ENCODE measurements at places on chromosomes 6 and 20. TPM values are rescaled to one million over a fixed set of nuclear protein-coding genes. Genes with fewer than 3 reads are reported as not detected.

Gene MED23
- total RNA-seq: 23.7 TPM

DNA sequence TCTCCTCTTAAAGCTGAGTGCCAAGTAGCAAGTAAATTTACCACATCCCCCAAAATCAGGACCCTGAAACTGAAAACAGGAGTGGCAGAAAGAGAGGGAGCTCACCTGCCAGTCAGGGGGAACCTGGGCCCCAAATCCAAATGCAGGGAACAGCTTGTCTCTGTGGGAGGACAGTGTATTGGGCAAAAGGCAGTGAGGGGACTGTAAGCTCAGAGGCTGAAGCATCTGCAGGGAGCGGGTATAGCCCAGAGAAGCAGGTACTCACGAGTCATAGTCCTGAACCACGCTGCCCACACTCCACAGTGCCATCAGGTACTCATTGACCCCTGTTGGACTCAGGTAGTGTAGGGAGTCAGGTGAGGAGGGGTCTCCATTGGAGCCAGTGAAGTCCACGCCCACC, 15.0 kb downstream of the SPAG4 start:
- DNase-seq: no peak

Gene CPXM1
- 23.1 TPM for total RNA-seq

- DNase-seq: no peak
Measured at GRCh38 chr6:159760602-159761057, 1.2 kb upstream of the ACAT2 start.

Gene TBXT
- not detected for total RNA-seq

- no peak for DNase-seq
Measured at GRCh38 chr6:139698526-139699176, 324.2 kb upstream of the CITED2 start.

Gene FOXC1
- 7.5 TPM for total RNA-seq

Gene TFEB
- 18.4 TPM for total RNA-seq

DNA sequence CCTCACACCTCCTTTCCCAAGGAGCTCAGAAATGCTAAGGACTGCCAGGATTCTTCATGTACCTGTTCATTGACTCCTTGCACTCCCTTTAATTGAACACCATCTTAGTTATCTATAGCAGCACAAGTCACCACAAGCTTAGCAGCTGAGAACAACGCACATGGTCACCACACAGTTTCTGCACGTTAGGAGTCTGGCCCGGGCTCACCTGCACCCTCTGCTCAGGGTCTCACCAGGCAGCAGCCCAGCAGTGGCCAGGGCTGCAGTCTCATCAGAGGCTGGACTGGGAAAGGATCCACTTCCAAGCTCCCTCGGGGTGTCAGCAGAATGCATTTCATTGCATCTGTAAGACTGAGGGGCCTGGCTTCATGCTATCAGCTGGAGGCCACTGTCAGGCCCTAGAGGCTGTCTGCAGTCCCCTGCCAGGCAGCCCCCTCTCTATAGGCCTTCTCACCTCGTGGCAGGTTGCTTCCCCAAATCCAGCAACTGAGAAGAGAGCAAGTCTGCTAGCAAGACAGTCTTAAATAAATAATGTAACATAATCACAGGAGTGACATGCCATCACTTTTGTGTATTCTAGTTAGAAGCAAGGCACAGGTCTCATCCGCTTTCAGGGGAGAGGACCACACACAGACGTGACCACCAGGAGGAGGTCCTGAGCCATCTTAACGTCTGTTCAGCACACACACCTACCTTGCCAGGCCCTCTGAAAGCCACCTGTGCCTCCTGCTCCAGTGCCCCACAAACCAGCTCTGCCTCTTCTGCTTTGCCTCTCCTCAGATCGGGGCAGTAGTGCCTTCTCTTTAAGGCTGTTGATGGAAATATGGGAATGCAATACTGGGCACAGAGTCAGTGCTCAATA, 165.2 kb upstream of the CST7 start:
- DNase-seq: no peak

DNA sequence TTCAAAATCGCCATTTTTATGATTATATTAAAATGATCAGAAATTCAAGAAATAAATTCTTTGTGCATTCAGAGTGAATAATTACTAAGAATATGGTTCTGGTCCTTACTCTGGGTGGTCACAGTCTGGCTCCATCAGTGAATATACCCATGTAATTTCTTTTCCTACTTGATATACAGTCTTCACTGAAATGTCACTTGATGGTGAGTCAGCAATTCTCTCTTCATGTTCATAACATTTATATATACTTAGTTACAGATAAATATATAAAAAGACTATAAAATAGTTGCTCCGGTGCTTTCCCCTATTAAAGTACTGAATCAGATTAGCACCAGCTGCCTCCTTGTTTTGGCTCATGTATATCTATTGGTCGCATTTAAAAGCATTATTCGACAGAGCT, 56.4 kb upstream of the MTRF1L start:
- no peak for DNase-seq

Gene ENPP4
- total RNA-seq: 18.2 TPM

Gene CST1
- not detected for total RNA-seq

Gene C6orf118
- total RNA-seq: not detected

- DNase-seq: no peak
Measured at GRCh38 chr6:7812623-7813022, 86.7 kb downstream of the BMP6 start.

Gene LY6G5B
- total RNA-seq: 6.2 TPM

GRCh38 chr20:44523746-44524145, 1.9 kb upstream of the SERINC3 start:
- DNase-seq: no peak

GRCh38 chr6:21898107-21898796, 304.7 kb downstream of the SOX4 start:
- DNase-seq: no peak

Gene GTPBP2
- total RNA-seq: 41.4 TPM

Gene GHRH
- total RNA-seq: not detected

- DNase-seq: no peak
Measured at GRCh38 chr20:33964441-33964840, 29.3 kb upstream of the RALY start.

GRCh38 chr6:121759370-121759769, 323.9 kb downstream of the GJA1 start:
- DNase-seq: no peak

Gene TFAP2C
- total RNA-seq: 24.9 TPM

Gene CTAGE9
- total RNA-seq: not detected

All from breast epithelium (tissue), 4 donors.